ENCODE measurements at places on chromosomes 6 and 20. TPM values are rescaled to one million over a fixed set of nuclear protein-coding genes. Genes with fewer than 3 reads are reported as not detected.

DNA sequence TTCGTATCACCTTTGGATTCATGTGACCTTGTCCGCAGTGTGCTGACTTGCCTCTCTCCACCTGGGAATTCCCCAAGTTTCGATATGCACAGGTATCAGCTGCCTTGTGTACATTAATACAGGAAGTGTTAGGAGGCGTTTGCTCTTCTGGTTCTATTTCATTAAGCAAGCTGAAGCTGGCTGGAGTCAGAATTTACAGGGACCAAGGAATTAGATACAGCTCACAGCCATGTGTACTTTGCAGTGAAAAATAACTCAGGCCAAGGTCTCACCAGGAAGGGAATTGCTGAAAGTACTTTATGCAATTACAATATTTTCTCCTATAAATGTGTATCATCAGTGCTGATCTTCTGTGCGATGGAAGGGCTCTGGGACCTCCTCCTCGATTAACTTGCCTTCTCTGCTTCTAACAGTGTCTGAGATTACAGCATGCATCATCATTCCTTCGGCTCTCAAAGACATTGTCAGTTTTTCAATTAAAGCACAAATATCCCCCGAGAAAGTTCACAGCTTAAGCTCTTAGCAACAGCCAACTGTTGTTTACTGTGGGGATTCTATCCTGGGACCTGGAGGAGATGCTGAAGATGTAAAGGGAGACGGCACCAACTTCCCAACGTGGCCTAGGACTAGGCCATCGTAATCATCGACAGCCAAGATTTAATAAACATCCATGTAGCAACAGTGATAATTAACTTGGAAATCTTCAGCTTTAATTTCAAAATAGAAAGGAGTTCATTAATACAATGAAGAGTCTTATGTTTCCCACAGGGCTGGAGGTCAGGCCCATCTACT lies 13.8 kb upstream of the TIAM2 start:
- no peaks in the 10 kb centered on the region for H3K36me3 ChIP-seq
- H3K4me1 ChIP-seq, result no peaks in the 10 kb centered on the region
- no peaks in the 10 kb centered on the region for H3K27me3 ChIP-seq
- H3K4me3 ChIP-seq, result no peak overlapping the region
- no peak for DNase-seq

GRCh38 chr6:1596088-1596852 lies 13.4 kb upstream of the FOXC1 start:
- H3K36me3 ChIP-seq, result no peaks in the 10 kb centered on the region
- H3K27me3 ChIP-seq, result peaks cover 17% of the 10 kb centered on the region
- DNase-seq, result peak; percentile 62
- H3K27ac ChIP-seq, result no peak overlapping the region
- peaks cover 3% of the 10 kb centered on the region for H3K4me1 ChIP-seq
- peak overlapping the region; percentile 75 for H3K4me3 ChIP-seq

- H3K36me3 ChIP-seq, result no peaks in the 10 kb centered on the region
- no peaks in the 10 kb centered on the region for H3K27me3 ChIP-seq
- H3K4me3 ChIP-seq, result no peak overlapping the region
- H3K27ac ChIP-seq, result no peak overlapping the region
- peak; percentile 22 for DNase-seq
These were observed 137.6 kb downstream of the PDSS2 start for GRCh38 chr6:107321793-107322192.

PNPLA1 gene
- not detected for total RNA-seq

SULF2 gene
- total RNA-seq, result 5.6 TPM
